ENCODE measurements at places on chromosomes 6 and 20. TPM values are rescaled to one million over a fixed set of nuclear protein-coding genes. Genes with fewer than 3 reads are reported as not detected.

SAMD3 gene
- total RNA-seq, result 0.38 TPM

KCNS1 gene
- total RNA-seq, result not detected

DUSP15 gene
- total RNA-seq, result 10.4 TPM

BHLHE23 gene
- not detected for total RNA-seq

MROH8 gene
- 4.9 TPM for total RNA-seq

TPD52L1 gene
- 209 TPM for total RNA-seq

TRIM31 gene
- total RNA-seq, result not detected

EPHA7 gene
- total RNA-seq, result 12.4 TPM

DNA sequence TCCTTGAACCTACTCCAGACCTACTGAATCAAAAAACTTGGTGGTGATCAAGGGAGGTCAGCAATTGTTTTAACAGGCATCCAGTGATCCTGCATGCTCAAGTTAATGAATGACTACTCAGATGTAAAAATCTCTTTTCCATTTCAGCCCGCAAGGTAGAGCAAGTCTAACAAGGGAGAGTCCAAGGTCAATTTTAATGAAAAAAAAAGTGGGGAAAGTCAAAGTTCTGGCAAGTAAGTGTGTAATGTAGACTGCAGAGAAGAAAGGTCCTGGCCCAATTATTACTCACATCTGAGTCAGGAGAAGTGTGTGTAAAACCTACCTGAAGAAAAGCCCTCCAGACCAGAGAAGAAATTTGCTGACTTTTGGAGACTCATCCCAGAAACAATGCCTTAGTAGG lies 193.5 kb downstream of the UBE3D start:
- no peak for DNase-seq
- H3K36me3 ChIP-seq, result no peaks in the 10 kb centered on the region
- H3K27me3 ChIP-seq, result no peaks in the 10 kb centered on the region
- H3K4me3 ChIP-seq, result no peak overlapping the region

GRCh38 chr6:15268137-15268908 lies 22.5 kb downstream of the JARID2 start:
- peak overlapping the region; percentile 36 for H3K27ac ChIP-seq
- H3K36me3 ChIP-seq, result peaks cover 2% of the 10 kb centered on the region
- no peak overlapping the region for H3K4me3 ChIP-seq
- DNase-seq, result no peak
- peaks cover 53% of the 10 kb centered on the region for H3K4me1 ChIP-seq
- no peaks in the 10 kb centered on the region for H3K27me3 ChIP-seq

GRCh38 chr6:24761193-24761835 lies 13.4 kb upstream of the GMNN start:
- H3K27me3 ChIP-seq, result no peaks in the 10 kb centered on the region
- H3K4me1 ChIP-seq, result peaks cover 4% of the 10 kb centered on the region
- no peak overlapping the region for H3K4me3 ChIP-seq
- H3K36me3 ChIP-seq, result no peaks in the 10 kb centered on the region
- DNase-seq, result no peak
- H3K27ac ChIP-seq, result no peak overlapping the region

DNA sequence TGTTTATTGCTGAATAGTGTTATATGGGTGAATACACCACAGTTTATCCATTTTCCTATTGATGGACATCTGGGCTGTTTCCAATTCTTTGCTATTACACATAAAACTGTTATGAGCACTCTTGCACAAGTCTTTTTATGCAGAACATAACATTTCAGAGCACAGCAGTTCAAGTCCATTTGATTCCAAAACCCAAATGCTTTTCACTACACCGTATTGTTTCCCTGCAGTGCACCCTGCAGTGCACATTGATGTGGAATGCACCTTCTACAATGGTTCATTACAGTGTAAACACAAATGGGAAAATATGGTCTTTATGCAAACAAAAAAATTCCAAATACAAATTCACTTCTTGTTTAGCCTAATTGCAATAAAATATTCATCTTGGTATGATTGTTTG lies 3.6 kb upstream of the SLC2A12 start:
- DNase-seq, result no peak
- H3K27ac ChIP-seq, result no peak overlapping the region
- H3K27me3 ChIP-seq, result no peaks in the 10 kb centered on the region
- H3K4me1 ChIP-seq, result peaks cover 58% of the 10 kb centered on the region
- no peaks in the 10 kb centered on the region for H3K36me3 ChIP-seq

DNA sequence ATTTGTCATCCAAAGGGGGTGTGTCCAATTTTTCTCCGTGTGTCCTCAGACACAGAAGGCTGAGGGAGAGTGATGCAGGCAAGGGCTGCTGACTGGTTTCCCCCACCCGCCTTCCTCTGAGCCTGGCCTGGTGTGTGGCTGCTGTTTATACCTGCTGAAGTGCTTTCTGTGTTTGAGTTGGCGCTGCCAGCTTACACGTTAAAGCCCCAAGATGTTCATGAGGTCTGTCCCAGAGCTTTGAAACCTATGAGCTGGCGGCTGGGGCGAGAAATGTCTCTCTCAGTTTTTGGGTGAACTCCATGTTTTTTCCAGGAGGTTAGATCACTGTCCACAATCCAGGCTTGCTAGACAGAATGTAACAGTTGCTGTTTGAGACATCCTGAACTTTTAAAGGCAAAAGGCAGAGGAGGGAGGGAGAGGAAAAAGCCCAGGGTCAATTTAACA lies 69.0 kb upstream of the CCN2 start:
- H3K4me1 ChIP-seq, result peaks cover 5% of the 10 kb centered on the region
- no peaks in the 10 kb centered on the region for H3K27me3 ChIP-seq

- H3K4me1 ChIP-seq, result no peaks in the 10 kb centered on the region
- DNase-seq, result no peak
- peaks cover 2% of the 10 kb centered on the region for H3K27me3 ChIP-seq
- H3K27ac ChIP-seq, result no peak overlapping the region
These were observed 99.0 kb downstream of the TAF4 start for GRCh38 chr20:61966492-61967244.

Measured in mesothelial cell of epicardium (in vitro differentiated cells).